ENCODE measurements at places on chromosomes 4 and X.

GRCh38 chrX:86023811-86024210 lies 23.5 kb downstream of the CHM start:
- no peak for DNase-seq

DNA sequence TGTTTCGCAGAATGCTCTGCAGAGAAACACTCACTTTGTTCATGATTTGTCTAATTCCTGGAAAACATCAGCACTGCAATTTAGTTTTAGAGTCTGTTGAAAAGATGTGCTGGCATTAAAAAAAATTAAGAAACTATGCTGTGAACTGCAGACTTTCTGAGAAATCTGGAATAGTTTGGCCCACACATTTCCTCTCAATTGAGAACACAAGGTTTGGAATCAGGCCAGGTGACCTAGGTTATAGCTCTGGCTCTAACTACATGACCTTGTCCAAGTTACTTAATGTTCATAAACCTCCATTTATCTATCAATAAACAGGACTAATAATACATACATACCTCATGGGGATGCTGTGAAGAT lies 61.4 kb upstream of the ENPEP start:
- DNase-seq: no peak

- no peak for DNase-seq
Observed at GRCh38 chrX:38326086-38326485, 1.2 kb downstream of the RPGR start.

DNA sequence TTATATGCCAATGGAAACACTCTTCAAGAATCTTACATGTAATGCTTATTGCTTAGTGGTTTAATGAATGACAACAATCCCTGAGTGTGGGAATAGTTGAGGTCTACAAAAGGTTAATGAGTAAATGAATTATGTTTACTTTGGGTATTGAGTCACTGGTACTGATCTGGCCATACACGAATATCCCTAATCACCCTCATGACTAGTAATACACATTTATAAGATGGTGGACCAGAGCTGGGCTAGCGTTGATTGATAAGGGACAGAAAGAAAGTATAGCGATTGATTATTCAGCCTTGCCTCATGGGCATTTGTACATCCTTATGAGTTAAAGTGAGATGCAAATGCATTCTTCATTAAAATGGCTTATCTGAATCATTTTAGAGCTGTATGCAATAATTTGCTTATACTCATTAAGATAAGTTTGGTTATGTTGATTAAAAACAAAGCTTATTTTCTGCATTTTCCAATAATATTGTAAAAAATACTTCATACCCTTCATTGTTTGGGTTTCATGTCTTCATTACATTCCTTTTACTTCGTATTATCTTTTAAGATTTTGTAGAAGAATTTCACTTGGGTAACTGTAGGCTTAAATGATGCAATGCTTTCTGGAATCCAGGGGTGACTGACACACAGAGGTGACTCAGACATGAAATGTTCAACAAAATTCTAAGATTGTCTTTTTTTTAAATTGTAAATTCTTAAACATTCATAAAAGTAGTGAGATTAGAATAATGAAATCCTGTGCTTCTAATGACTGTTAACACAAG lies 47.4 kb downstream of the FGF2 start:
- DNase-seq: no peak

- DNase-seq: no peak
Observed at GRCh38 chrX:134006484-134007161, 21.2 kb upstream of the GPC3 start.

DNA sequence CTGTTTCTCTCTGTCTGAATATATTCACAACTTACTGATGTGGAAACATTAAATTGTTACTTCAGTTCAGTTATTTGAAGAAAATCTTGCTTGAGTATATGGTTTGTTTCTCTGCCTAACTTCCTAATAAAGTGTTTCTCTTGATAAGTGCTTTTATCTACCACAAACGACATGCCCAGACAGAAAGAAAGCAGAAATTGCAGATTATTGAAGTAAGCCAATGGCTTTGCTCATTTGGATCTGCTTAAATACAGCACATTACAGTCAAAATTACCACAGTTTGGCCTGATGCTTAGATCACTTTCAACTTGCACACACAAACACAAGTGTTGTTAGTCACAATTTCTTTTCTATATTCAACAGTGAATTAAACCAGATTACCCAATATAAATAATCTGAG lies 68.0 kb downstream of the ATOH1 start:
- no peak for DNase-seq

All from activated CD8-positive, alpha-beta memory T cell treated with anti-CD3 and anti-CD28 coated beads for 1 hour (primary cell).